ENCODE measurements at places on chromosomes 6 and 20.

DNA sequence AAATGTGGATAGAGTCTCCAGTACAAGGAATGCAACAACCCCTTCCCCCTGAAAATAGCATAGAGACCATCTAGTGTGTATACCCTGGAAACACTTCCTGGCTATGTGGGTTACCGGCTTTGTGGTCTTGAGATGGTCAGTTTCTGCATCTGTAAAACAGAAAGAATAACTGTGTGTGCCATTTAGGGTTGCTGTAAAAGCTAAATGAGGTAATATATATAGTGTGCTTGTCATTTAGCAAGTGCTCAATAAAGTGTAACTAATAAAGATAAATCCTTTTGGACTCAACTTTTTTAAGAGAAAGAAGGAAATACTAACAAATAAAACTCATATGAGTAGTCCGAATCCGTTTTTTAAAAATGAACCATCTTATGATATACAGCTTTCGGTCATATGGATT is 109.1 kb downstream of the SOBP start:
- no peak for DNase-seq

- no peak for DNase-seq
Measured at GRCh38 chr20:6559791-6560190, 207.7 kb upstream of the BMP2 start.

DNA sequence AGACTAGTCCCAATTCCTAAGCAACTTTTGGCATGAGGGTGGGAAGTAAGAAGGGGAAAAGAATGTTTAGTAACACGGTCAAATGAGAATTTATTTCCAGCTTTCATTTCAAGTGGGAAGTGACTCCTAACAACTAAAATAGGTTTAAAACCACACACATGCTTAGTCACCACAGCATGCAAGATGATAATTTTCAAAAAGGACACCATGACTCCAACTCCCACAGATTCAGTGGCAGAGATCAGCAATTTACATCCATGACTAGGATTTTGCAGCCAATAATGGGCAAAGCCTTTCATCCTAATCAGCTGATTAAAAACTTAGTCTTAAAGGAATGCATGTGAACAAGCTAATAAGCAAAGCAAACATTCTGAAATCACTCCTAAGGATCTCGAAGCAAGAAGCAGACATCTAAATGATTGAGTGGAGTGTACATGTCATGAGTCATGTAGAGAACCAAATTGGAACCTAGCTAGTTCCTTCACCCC is 48.1 kb upstream of the GCLC start:
- DNase-seq, result no peak

DNA sequence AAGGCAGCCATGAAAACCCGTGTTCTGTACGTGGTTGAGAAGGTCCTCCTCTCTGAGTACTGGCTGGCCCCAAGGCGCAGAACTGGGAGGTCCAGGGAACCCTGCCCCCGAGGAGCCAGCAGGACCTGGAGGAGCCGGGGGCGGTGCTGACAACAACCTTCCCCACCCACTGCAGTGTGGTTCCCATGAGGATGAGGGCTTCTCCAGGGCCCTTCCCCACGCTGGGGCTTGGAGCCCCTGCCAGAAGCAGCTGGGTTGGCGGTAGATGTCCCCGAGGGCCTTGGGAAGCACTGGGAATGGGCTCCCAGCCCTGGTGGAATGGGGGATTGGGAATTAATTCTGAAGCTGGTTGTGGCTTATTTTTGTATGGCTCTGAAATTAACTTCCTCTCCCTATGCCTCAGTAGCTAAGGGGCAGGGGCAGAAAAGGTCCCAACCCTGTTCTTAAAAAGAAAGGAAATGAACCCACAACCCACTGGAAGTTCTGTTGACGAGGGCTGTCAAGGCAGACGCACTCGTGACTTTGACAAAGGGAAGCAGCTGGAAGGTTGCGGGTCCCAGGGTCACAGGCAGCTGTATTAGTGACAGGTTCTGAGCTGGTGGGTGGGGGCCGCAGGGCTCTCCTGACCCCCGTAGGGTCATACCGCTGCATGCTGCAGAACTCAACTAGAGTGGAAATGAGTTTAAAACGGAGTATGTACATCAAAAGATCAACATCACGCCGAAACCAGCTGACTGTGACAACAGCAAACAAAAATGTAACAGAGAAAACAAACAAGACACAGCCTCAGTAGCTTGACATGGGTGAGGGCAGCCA is 13.9 kb upstream of the HELZ2 start:
- DNase-seq, result no peak

DNA sequence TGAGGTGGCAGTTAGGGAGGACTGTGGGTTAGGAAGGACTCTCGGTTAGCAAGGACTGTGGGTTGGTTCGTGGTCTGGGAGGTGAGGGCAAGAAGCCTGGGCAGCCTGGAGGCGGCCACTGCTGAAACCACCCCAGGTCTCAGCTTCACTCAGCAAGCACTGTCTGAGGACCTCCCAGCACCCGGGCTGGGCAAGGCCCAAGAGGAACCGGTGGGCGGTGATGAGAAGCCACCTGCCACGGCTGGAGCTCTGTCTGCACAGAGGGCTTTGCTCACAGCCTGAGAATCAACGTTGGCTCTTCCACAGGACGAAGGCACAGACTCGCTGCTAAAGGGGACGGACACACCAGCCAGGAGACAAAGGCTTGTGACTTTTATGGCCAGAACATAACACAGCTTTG is 69.3 kb downstream of the DACT2 start:
- DNase-seq, result no peak

DNA sequence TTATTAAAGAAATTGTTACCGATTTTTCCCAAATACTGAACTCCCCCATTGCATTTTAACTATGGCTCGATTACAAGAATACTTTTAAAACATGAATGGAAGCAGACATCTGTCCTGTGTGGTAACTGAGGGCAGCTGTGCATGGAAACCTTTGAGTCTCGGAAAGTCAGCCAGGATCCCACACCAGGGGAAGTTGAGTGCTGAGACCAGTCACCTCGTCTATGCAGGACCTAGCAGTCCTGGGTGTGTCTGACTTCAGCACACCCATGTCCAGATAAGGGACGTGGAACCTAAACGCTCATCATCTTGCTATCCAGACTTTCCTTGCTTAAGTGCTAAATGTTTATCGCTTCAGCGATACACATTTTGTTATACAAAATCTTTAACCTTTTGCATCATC is 6.1 kb downstream of the RIN2 start:
- no peak for DNase-seq

DNA sequence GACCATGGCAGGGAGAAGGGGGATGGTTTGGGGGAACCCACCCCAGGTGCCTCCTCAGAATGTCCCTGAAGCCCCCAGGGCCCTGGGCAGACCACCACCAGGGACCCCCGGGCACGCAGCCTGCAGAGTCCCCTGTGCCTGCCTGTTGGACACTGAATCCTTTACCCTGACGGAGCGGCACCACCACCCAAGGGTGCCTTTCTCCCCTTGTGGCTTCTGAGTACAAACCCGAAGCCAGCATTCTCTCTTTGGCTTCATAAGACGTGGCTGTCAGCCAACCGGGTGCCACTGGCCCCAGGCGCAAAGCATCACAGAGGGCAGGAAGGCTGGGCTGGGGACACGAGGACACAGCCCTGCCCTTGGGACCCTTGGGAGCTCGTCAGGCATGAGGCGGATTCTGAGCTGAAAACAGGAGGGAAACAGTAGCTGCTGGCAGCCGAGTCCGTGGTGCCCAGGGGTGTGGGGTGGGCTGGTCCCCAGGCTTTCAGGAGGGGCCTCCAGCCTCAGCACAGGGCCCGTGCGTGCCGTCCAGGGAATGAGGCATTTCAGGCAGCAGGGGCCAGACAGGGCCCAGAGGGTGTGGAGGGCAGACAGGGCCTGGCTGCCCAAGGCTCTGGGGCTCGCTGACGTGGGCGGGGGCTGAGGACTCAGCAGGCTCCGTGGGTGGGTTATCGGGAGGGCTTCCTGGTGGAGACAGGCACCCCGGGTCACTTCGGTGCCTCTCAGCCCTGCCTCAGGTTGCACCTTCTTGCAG is 3.5 kb downstream of the COL9A3 start:
- no peak for DNase-seq

DNA sequence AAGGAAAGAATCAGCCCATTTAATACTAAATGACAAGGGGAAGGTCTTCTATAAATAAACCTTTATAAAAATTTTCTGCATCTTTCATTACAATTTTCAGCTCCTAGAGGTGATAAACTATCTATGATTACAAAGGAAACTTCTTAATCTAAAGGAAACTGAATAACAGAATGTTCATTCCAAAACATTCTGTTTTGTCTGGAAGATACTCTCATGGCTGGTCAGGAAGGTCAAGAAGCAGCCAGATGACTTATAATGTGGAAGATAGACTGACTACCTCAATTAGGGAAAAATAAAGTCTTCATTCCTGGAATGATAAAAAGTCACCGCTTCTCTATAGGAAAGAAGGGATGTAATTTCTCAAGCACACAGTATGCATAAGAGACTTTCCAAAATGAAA is 131.3 kb downstream of the GMDS start:
- DNase-seq, result no peak

DNA sequence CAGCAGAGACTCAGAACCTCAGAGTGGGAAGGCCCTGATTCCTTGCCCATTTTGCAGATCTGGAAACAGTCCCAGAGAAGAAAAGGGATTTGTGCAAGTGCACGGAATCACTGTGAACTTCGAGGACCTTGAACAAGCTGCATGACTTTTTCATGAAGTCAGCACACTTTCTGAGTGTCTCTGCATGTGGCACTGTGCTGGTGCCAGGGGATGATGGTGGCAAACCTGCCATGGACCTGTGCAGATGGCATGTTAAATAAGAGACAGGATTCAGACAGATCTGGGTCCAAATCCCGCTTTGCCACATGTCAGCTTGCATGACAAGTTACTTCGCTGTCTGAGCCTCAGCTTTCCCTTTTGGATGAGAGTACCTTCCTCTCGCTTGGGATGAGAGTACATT is 26.8 kb downstream of the ZNF831 start:
- no peak for DNase-seq

DNA sequence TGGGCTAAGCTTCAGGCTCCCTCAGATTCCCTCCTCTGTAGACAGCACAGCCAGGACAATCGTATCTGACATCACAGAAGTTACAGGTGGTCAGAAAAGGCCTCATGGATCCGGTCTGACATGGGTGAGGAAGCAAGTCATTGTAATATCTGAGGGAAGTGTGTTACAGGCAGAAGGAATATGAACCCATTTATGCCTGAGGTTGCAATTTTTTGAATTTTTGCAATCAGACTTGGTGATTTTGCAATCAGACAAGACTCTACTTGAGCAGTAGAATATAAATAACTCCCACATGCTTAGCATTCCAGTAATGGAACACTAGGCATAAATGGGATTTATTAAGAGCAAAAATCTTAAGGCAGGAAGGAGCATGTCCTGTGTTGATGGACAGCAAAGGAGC is 52.1 kb downstream of the CBLN4 start:
- DNase-seq, result no peak

DNA sequence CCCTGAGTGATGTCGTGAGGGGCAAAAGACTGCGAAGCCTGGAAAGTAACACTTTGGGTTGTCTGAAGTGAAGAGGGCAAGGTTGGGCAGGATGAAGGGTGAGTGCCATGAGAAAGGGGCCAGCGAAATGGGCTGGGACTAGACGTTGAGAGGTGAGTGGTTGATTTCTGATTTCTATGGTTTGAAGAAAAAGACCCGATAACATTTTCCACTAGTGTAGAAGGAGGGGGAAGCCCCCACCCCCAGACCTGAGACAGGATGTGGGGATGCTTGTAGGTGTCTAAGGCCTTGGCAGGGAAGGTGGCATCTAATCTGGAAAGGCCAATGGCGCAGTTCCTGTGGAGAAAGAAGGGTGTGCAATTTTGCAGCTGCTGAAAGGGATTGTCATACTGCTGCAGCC is 25.3 kb upstream of the KIF3B start:
- DNase-seq, result no peak

- no peak for DNase-seq
Measured at GRCh38 chr20:3828798-3829197, 8.5 kb downstream of the AP5S1 start.

DNA sequence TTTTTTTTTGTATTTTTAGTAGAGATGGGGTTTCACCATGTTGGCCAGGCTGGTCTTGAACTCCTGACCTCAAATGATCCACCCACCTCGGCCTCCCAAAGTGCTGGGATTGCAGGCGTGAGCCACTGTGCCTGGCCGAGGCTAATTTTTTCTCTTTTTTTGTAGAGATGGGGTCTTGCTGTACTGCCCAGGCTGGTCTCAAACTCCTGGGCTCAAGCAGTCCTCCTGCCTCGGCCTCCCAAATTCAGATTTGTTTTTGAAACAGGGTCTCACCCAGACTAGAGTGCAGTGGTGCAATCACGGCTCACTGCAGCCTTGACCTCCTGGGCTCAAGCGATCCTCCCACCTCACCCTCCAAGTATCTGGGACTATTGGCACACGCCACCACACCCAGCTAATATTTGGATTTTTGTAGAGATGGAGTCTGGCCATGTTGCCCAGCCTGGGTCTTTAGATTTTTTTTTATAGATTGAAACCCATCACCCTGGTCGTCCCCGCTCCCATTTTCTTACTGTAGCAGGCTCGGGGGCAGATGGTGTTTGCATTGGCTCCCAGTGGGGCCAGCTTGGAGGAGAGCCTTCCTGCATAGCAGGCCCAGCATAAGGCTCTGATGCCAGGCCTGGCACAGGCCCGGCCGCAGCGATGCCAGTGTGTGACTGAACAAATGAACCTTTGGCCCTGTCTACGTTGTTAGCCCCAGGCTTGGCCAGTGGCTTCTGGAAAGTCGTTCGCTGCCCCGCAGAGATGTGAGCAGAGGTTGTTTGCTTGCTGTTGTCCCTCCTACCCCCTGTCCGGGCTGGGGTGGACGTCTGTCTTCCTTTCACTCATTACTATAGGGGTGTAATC is 4.3 kb upstream of the MTG2 start:
- no peak for DNase-seq

DNA sequence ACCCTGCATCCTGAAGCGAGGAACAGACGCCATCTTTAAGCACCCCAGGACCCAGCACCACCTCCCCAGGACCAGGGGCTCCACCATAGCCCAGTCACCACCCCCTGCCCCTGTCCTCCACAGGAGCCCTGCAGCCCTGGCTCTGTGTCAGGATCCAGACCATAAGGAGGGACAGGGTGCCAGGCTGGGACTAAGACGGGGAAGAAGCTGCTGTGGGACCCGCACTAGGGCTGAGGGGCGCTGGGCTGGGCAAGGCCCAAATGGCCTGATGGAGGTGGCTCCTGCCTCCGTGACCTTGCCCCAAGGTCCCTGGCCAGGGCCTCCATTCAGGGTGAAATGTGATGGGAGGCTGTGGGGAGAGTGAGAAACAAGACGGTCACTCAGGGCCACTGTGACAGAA is 385.6 kb downstream of the TAF4 start:
- DNase-seq, result no peak

DNA sequence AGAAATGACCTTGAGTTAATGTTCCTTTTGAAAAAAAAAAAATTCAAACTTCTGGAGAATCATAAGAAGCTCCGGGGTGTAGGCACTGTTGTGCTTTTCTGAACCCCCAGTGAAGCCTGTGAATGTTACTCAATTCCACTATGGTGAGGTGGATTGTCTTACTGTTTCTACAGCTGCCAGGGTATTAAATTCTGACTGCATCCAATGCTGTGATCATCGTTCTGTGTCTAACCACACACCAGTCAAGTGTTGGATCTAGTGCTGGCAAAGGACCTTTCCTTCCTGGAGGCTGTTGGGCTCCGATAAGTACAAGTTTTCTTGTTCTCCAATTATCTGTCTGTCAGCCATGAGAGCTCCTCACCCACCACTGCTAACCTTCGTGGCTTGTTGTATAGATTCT is 162.0 kb upstream of the EPHA7 start:
- no peak for DNase-seq
